ENCODE measurements at places on chromosomes 2 and 18. TPM values are rescaled to one million over a fixed set of nuclear protein-coding genes. Genes with fewer than 3 reads are reported as not detected.

DNA sequence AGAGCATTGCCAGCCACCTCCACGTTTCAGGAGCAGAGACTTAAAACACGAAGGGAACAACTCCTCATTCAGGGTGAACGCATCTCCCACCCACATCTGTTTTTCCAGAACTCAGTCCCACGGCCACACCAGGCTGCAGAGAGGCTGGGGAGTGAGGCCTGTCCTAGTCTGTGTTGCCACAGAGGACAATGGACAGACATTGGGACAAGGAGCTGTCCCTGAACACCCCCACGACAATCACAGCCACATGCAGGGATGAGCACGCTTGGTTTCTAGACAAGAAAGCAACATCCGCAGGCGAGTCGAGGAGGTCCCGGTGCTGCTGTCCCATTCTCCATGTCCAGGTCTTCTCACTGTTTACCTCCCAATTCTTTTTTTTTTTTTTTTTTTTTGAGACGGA is 167.4 kb downstream of the EIPR1 start:
- no peaks in the 10 kb centered on the region for H3K4me1 ChIP-seq
- H3K36me3 ChIP-seq, result peaks cover 3% of the 10 kb centered on the region
- no peak overlapping the region for H3K27ac ChIP-seq
- no peak for DNase-seq

GRCh38 chr18:52970686-52971085 is 630.7 kb downstream of the DCC start:
- DNase-seq, result no peak
- H3K27ac ChIP-seq, result no peak overlapping the region

DNA sequence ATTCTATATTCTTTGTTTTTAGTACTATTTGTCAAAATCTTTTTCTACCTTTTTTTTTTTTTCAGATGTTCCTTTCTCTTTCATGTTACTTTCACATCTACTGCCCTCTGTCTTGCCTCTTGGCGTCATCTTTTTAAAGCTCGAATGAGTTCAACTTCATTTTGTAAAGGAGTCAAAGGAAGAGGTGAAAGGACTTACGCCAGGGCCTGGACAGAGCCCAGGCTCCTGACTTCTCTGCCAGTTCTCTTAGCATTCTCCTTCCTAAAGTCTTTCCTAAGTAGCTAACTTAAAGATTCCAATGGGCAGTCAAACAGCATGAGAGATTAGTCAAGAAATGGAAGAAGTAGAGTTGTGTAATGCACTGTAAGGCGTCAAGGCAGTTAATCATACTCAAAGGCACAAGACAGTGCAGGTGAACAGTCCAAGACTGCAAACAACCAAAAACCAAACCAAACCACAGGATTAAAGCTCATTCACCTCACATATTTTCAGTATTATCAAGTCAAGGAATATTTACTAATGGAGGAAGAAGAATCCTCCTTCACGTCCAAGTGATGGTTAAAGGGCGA is 301.7 kb downstream of the TCF4 start:
- H3K36me3 ChIP-seq, result no peaks in the 10 kb centered on the region
- no peak for DNase-seq
- no peak overlapping the region for H3K27ac ChIP-seq
- no peaks in the 10 kb centered on the region for H3K27me3 ChIP-seq
- no peak overlapping the region for H3K4me3 ChIP-seq

Gene TMEM169
- polyA plus RNA-seq, result 9.5 TPM

- peak overlapping the region; percentile 47 for H3K4me3 ChIP-seq
- H3K4me1 ChIP-seq, result peaks cover 13% of the 10 kb centered on the region
- no peak overlapping the region for H3K27ac ChIP-seq
- no peaks in the 10 kb centered on the region for H3K36me3 ChIP-seq
- no peaks in the 10 kb centered on the region for H3K27me3 ChIP-seq
- no peak for DNase-seq
Observed at GRCh38 chr18:62033756-62034155, 140.9 kb upstream of the RNF152 start.

Gene SLC14A1
- 10.5 TPM for polyA plus RNA-seq

Gene SPDYA
- polyA plus RNA-seq, result 0.09 TPM

Gene TFPI
- not detected for polyA plus RNA-seq

DNA sequence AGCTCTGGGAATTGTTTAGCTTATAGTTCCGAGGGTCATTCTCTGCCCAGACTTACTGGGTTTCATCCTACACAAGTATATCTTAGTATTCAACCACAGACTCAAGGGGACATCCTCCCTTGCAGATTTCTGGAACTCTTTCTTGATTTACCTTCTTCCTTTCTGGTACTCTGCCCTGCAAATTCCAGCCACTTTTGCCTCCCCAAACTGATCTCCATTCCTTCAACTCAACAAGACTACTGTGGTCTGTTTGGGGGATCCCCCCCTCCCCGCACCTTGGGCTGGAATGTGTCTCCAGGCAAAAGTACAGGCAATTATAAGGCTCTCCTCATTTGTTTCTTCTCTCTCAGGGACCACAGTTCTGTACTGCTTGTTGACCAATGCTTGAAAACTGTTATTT is 13.4 kb downstream of the PHOSPHO2 start:
- no peak overlapping the region for H3K4me3 ChIP-seq
- H3K27ac ChIP-seq, result no peak overlapping the region
- H3K36me3 ChIP-seq, result no peaks in the 10 kb centered on the region

DNA sequence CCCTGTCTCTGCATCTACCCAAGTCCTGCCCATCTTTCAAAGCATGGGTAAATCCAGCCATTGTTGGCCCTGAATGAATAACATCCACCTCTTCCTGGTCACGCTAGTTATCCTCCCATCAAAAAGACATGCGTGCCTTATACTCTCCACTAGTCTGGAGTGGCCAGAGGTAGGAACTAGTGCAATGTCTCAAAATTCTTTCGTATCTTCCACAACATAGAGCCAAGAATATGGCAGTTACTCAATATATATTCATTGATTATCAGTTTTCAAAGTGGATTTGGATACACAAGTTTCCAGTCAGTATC is 8.9 kb downstream of the APOB start:
- H3K27ac ChIP-seq, result no peak overlapping the region
- no peaks in the 10 kb centered on the region for H3K27me3 ChIP-seq
- no peak overlapping the region for H3K4me3 ChIP-seq

DNA sequence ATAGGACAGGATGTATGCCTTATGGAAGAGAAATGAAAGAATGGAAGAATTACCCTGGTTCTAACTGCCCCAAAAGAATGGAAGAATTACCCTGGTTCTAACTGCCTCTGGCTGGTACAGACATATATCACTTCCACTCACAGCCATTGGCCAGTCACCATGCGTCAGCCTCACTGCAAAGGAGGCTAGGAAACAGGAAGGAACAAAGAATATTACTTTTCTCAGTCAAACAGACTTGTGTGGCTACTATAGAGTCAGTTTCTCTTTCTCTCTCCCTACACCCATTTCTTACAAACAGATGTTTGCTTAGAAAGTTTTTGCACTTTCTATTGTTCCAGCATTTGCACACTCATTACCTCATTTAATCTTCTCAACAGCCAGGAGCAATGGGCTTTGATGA is 1111.1 kb upstream of the KLHL29 start:
- H3K27me3 ChIP-seq, result no peaks in the 10 kb centered on the region
- H3K36me3 ChIP-seq, result no peaks in the 10 kb centered on the region
- H3K4me1 ChIP-seq, result no peaks in the 10 kb centered on the region
- DNase-seq, result no peak
- H3K27ac ChIP-seq, result no peak overlapping the region
- no peak overlapping the region for H3K4me3 ChIP-seq

Gene TMEM163
- polyA plus RNA-seq, result 0.08 TPM

- H3K27ac ChIP-seq, result no peak overlapping the region
- H3K4me1 ChIP-seq, result peaks cover 2% of the 10 kb centered on the region
- no peaks in the 10 kb centered on the region for H3K27me3 ChIP-seq
- H3K4me3 ChIP-seq, result no peak overlapping the region
Observed at GRCh38 chr2:64757126-64757525, 103.4 kb upstream of the SERTAD2 start.

Gene SERPINB2
- not detected for polyA plus RNA-seq

DNA sequence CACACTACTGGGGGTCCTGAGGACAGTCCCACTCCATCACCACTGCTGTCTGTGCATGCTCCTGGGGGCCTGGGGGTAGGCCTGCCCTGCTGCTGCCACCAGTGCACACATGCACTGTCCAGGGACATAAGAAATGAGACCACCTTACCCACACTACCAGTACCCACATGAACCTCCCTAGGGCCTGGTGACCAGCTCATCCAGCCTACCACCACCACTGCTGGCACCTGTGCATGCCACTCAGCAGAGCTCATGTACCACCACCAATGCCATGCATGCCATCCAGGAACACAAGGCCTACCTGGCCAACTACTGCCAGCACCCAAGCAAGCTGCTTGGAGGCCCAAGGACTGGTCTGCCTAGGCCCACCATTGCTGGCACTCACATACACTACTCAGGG is 112.8 kb downstream of the BARD1 start:
- no peak overlapping the region for H3K27ac ChIP-seq
- H3K36me3 ChIP-seq, result no peaks in the 10 kb centered on the region
- DNase-seq, result no peak
- no peak overlapping the region for H3K4me3 ChIP-seq
- H3K4me1 ChIP-seq, result no peaks in the 10 kb centered on the region

DNA sequence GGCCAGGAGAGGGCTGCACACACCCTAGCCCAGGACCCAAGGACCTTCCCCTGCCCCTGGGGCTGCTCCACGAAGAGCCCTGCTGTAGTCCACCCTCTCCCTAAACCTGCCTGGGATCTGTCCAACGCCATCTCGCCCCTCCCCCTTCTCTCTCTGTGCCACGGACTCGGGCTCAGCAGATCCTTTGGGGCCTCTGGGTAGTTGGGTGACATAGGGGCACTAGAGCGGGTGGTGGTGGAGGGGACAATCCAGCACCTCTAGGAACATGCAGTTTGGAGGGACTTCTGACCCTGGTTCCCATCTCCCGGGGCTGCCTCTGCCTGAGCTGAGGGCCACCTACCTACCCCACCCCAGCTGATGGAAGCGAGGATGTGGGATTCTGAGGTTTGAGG is 7.3 kb upstream of the CRYBA2 start:
- peaks cover 25% of the 10 kb centered on the region for H3K4me1 ChIP-seq
- H3K27ac ChIP-seq, result no peak overlapping the region
- DNase-seq, result no peak

DNA sequence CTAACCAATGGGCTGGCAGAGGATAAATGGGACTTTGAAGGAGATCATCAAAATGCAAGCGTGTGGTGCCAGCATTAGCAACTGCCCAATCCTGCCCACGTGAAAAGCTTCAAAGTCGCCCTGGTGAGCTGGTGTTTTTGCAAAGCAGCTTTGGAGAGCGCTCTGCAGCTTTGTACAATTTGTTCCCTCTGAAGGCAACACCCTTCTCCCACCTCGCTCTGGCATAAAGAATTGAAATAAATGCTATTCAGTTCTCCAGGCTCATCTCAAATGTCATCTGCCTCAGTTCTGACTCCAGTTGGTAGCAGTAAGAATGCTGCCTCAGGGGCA is 3.5 kb downstream of the COPS9 start:
- DNase-seq, result no peak
- peaks cover 60% of the 10 kb centered on the region for H3K36me3 ChIP-seq

Gene SERPINB11
- polyA plus RNA-seq, result not detected

Gene NT5DC4
- polyA plus RNA-seq, result not detected

Gene EPB41L3
- not detected for polyA plus RNA-seq

GRCh38 chr2:178767094-178768060 is 39.8 kb downstream of the TTN start:
- no peak for DNase-seq
- no peak overlapping the region for H3K27ac ChIP-seq
- H3K27me3 ChIP-seq, result no peaks in the 10 kb centered on the region
- no peak overlapping the region for H3K4me3 ChIP-seq
